ENCODE measurements at places on chromosomes 7 and 10.

- DNase-seq, result no peak
Observed at GRCh38 chr7:121485467-121486243, 89.5 kb upstream of the FAM3C start.

DNA sequence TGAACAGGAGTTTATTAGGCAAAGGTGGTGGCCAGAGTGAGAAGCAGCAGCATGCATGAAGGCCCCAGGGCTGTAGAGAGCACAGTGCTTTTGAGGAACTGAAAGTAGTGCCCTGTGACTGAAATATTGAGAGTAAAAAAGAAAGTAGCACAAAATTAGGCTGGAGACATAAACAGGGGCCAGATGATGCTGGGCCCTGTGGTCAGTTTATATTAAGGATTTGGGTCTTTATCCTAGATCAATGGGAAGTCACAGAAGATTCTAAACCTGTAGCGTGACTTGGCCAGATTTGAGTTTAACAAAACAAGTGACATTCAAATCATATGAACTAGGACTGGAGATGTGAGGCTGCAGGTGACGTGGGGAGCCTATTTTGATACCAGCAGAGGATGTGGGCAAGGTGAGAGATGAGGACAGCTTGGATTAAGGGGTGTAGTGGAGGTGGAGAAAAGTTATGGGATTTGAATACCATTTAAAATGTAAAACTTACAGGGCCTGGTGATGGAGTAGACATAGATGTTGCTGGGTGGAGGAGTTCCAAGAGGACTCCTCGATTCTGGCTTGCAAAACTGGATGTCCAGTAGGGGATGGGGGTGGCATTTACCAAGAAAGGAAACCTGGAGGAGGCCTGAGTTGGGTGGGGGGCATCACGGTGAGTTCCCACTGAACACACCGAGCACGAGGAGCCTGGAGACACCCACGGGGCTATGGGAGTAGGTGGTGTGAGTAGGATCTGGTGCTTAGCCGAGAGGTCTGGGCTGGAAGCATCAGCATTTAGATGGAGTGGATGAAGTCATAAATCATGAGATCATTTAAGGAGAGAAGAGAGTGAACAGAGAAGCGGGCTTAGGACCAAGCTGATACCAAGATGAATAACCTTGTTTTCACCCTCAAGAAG is 52.8 kb downstream of the HHEX start:
- DNase-seq, result no peak

DNA sequence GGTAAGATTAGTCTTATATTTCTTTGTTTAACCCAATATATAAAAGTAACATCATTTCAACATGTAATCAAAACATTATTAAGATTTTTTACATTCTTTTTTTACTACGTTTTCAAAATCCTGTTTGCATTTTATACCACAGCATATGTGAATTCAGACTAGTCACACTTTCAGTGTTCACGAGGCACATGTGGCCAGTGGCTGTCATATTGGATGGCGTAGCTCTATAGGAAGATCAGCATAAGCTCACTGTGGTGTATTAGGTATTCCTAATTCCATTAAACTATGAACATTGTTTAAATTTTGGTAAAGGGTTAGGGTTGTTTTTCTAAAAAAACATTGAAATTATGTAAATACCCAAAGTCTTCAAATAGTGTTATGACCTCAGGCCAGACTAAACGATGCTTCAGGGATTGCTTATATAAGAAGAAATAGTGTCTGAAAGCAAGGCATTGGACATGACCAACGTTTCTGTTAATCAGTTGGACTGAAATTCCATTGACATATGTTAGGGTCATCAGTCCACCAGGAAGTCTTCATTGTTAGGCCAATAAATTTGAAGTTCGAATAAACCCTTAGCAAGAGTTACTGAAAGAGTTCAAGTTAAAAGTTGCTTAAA is 97.0 kb downstream of the BICC1 start:
- no peak for DNase-seq

GRCh38 chr10:112711366-112711765 is 238.7 kb upstream of the TCF7L2 start:
- DNase-seq, result no peak

DNA sequence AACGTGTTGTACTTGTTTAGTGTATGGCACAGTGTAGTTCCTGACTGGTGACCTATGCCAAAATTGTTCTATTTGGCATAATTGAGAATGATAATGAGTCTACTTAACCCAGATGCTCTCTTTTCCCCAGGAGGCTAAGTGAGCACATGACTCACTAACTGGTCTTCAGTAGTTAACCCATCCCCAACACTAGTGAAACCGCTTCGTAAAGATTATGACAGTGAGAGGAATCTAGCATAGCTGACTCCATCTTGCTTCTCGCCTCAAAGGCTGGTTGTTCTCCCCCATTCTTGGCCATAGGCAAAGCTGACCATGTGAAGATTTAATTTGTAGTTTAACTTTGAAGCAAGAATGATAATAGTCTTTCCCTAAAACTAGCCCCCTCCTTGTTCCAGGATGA is 47.2 kb downstream of the CDK1 start:
- no peak for DNase-seq

DNA sequence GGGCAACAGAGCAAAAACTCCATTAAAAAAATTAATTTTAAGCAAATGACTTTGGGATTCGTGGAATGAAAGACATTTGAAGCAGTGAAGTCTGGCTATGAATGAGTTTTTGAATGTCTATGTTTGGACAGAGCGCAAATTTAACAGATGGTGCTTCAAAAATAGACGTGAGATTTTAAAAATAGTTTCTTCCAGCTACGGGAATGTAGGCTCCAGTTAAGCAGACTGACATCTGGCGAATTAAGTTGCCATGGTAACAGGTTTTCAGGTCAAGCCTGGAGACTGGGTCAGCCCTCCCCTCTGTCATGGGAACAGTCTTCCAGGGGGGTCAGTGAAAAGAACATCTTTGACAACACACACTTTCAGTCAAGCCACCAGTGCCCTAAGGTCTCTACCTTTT is 62.0 kb downstream of the MYOF start:
- peak; percentile 55 for DNase-seq

DNA sequence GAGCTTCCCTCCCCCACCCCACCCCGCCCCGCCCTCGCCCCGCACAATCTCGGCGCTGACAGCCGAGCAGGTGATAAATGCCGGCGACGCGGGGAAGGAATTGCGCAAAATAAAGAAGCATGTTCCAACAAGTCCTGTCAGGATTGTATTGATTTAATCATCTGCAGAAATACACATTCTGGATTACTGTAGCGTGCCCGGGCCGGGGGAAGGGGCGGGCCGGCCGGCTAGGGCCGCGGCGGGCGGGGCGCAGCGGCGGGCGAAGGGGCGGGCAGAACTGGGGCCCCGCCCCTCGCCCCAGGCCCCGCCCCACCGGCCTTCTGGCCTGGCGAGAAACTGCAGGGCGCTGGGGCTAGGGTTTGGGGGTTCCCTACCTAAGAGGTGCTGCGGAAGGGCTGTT is 88.9 kb upstream of the PAX2 start:
- peak; percentile 33 for DNase-seq

- no peak for DNase-seq
Observed at GRCh38 chr10:51129946-51130544, 55.8 kb downstream of the PRKG1 start.

DNA sequence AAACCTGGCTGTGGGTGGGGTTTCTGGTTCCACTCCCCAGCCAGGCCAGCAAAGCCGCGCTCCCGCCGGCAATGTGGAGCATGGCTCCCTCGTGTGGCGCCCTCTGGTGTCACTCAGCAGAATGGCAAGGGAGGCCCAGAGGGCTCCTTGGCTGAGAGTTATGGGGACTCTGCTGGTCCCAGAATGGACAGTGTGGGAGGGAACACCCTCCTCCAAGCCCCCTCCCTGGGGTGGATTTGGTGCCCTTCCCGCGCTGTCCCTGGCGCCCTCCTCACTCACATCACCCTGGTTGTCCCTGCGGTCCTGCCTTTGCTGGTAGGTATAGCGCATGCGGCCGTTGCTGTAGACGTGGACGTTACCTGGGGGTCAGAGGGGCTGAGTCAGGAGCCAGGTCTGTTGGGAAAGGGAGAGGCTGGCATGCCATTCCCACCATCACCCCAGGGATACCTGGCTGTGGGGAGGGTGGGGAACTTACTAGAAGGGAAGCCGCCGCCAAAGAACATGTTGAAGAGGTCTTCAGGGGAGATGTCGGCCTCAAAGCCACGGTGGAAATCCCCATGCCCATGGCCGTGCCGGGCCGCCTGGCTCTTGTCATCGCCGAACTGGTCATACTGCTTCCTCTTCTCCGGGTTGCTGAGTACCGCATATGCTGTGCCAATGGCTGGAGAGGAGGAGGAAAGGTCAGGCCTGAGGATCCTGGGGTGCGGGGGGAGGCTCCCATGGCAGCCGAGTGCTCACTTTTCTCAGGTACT is 14.0 kb downstream of the DNAJB12 start:
- no peak for DNase-seq

GRCh38 chr7:108629651-108630400 is 60.2 kb downstream of the DNAJB9 start:
- DNase-seq, result no peak

DNA sequence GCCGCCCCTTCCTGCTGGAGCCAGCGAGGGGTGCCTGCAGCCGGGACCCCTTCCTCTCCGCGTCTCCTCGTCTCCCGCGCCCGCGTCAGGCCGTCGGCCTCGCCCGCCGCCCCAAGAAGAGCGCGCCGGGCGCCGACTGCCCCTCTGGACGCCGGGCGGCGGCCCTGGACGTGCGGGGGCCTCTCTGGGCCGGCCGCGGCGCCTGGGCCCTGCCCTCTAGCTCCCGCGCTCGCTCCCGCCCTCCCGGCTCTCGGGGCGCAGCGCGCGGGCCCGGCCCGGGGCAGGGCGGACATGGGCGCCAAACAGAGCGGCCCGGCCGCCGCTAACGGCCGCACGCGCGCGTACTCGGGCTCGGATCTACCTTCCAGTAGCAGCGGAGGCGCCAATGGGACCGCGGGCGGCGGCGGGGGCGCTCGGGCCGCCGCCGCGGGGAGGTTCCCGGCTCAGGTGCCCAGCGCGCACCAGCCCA is 704 bp downstream of the ZNRF2 start:
- peak; percentile 19 for DNase-seq

- no peak for DNase-seq
Observed at GRCh38 chr10:129848696-129849451, 115.2 kb downstream of the EBF3 start.

GRCh38 chr10:74932648-74933047 is 106.2 kb downstream of the KAT6B start:
- DNase-seq, result peak; percentile 83

GRCh38 chr7:23462846-23463245 is 7.4 kb downstream of the IGF2BP3 start:
- no peak for DNase-seq

DNA sequence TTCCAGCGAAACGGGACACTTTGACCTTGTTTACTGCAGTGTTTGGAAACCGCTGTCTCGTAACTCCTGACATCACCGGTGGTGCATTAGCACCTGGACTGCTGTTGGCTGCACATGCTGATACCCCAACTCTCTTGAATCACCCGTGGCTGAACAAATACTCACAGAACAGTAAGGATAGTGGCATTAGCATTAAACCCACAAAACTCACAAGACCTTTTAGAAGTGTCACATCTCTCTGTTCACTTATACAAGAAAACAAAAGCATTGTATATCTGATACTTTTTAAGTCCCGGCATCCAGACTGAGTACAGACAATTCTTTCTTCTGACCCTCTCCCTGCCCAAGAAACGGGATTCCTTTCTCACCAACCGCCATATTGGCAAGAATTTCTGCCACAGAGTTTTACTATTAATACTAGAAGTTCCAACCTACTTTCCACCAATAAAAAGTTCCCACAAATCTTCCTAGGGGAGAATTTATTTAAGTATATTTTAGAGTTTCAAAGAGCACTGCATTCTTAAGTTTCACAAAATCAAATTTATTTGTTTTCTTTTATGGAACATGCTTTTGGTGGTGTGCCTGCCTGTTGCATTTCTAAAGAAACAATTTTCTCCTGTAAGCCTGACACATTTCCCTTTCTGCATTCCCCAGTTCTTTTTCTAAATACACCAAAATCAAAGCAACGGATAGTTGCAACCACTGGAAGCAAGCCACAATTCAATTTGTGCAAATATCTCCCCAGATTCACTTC is 208.4 kb upstream of the KLF14 start:
- DNase-seq, result no peak

- DNase-seq, result no peak
Observed at GRCh38 chr10:21724020-21724589, 190.1 kb downstream of the MLLT10 start.

GRCh38 chr10:112835944-112836451 is 114.0 kb upstream of the TCF7L2 start:
- no peak for DNase-seq

- DNase-seq, result no peak
Observed at GRCh38 chr10:103890194-103890658, 27.8 kb downstream of the STN1 start.

DNA sequence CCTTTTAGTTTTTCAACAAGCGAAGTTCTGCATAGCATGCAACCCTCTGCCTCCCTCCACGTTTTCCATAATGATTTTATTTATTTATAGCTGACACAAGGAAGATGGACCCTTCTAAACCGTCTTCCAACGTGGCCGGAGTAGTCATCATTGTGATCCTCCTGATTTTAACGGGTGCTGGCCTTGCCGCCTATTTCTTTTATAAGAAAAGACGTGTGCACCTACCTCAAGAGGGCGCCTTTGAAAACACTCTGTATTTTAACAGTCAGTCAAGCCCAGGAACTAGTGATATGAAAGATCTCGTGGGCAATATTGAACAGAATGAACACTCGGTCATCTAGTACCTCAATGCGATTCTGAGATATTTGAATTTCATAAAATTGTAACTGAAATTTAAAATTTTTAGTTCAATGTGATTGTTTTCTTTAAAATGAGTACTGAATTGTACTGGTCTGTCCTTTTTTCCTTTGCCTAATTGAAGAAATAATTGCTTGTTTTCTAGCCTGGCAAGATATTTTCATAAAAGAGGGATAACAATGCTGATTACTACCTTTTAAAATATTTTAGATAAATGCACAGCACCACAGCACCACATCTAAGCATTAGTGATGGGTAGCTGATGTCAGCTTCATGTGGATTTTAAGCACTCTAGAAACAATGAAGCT is 41.5 kb upstream of the SLC39A12 start:
- no peak for DNase-seq

DNA sequence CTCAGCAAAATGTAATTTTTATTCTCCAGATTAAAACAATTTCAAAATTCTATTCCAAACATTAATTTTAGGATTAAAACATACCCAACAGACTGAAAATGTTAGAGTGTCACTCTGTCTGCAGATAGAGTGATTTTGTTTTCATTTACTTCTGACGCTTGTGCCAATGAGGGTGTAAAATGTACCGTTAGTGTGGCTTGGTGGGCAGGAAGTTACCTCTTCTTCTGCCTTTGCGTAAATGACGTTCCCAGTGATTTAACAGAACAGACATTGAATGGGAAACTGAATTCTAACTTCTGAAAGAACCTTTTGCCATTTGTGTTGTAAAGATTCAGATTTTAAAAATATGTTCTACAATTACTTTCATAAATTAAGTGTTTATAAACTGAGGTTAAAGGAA is 47.0 kb upstream of the DRGX start:
- no peak for DNase-seq

DNA sequence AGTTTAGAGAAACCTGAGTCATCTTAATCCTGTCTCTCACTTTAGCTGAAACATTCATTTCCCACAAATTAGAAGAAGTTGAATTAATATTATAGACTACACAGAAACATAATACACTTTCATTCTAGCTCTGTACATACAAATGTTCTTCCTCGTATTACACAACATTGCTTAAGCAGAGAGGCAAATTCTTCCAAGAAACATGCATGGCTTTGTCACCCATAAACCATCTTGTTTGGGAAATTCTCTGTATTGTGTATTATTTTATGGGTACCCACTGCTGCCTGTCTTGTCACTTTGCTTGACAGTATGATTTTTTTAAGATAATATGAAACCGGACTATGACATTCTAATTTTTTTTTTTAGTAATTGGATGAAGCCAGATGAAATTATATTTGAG is 104.0 kb downstream of the SRI start:
- no peak for DNase-seq

Data from NCI-H2171 (cell line).